M059J (cell line): ENCODE measurements at places on chromosomes 6 and 20.
A peak's percentile ranks its signal among the peaks of the same experiment; 100 is the strongest.

DNA sequence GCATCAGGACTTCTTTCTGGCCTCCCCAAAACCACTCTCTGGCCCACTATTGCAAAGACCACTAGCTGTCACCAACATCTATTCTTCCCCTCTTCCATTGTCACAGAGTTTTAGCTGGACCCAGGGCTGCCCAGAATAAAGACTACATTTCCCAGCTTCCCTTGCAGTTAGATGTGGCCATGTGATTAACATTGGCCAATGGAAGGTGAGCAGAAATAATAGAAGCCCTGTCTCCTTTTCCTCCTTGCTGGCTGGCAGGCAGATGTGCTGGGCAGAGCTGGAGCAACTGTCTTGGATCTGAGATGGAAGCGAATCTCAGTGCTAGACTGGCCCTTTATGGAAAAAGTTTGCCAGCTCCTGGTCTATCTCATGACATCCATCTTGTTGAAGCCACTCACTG is 97.0 kb downstream of the KCNB1 start:
- DNase-seq, result peak; percentile 62

DNA sequence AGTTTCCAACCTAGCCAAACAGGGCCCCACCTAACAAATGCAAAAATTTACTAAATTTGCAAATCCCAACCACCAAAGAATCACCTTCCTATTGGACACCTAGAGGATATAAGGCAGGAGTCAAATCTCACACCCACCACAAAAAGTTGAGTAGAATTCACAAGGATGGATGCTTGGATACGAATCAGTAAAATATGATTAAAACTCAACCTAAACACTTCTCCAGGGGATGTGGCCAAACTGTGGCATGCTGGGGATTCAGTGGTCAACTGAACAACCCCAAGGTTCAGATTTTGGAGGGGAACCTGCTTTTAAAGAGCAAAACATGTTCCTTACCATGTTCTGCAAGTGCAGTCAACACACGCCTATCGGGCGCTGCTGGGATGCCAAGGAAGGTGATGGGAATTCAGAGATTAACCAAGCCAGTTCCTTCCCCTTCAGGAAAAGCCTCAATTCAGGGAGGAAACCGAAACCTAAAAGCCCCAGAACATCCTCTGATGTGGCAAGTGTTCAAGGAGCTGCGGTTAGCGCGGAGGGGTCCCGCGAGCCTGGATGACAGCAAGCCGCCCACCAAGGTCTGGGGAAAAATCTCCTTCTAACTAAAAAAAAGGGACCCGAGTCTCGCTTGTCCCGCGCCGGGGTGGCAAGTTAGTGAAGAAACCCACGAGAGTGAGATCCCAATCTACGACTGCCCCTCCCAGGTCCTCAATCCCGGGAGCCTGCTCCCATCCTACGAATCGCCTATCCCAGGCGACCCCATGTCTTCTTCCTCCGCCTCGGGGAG is 902 bp downstream of the SAMHD1 start:
- DNase-seq, result peak; percentile 87

DNA sequence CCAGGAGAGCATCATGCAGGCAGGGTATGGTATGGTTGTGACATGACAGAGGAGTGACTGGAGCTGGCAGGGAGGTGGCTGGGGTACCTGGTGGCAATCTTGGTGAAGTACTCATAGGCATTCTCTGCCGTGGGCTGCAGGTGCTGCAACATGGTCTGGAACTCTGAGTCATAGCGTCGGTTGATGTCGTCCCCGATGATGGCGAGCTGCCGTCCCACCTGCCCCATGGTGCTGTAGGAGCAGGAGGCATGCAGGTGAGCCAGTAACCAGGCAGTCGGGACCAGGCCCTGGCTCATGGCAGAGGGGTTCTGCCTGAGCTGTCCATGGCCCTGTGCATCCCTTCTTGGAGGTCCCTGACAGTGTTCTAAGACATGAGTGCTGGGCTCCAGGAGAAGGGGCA is 4.9 kb downstream of the BAK1 start:
- no peak for DNase-seq

DNA sequence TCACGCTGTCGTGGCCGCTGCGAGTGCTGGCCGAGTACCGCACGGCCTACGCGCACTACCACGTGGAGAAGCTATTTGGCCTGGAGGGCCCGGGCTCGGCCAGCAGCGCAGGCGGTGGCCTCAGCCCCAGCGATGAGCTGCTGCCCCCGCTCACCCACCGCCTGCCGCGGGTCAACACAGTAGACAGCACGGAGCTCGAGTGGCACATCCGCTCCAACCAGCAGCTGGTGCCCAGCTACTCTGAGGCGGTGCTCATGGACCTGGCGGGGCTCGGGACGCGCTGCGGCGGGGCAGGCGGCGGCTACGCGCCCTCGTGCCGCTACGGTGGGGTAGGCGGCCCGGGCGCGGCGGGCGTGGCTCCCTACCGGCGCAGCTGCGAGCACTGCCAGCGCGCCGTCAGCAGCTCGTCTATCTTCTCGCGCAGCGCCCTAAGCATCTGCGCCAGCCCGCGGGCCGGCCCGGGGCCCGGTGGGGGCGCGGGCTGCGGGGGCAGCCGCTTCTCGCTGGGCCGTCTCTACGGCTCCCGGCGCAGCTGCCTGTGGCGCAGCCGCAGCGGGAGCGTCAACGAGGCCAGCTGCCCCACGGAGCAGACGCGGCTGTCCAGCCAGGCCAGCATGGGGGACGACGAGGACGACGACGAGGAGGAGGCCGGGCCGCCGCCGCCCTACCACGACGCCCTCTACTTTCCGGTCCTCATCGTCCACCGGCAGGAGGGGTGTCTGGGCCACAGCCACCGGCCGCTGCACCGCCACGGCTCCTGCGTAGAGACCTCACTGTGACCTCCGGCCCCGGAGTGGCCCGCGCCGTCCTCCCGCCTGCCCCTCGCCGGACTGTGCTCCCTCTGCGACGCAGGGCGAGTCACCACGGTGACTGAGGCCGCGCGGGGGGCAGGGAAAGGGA is 5.7 kb downstream of the TMEM151B start:
- no peak for DNase-seq

DNA sequence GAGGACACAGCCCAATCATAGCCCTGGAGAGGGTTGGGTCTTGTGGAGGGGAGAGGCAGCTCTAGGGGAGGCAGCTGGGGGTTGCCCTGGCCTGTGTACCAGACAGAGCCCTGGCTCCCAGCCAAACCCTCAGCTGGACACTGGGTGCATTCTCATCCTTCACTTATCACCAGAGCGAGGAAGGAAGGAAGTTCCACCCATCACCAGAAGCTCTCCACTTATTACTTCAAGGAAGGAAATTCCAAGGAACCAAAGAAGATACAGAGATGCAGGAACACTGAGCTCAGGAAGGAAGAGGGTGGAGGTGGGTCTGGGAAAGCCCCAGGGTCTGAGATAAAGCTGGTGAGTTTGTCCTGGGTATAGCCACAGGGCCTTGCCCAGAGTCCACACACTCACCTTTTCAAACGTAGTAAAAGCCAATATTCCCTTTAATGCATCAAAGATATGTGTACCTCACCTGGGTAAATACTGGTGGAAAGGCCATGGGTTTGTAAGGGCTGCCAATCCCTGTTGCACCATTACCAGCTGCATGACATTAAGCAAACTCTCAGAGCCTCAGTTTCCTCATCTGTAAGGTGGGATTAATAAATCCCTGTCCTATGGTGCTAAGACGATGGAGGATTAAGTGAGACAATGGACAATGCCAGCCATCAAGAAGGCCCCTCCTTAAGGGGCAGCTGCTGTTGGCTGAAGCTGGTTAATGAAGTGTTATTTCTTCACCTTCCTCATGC is 109.7 kb upstream of the NAA20 start:
- DNase-seq, result no peak

- DNase-seq, result peak; percentile 96
These were observed 92.5 kb upstream of the ADGRF1 start for GRCh38 chr6:47134476-47135189.
